ENCODE measurements at places on chromosomes 7 and 10. TPM values are rescaled to one million over a fixed set of nuclear protein-coding genes. Genes with fewer than 3 reads are reported as not detected.
A peak's percentile ranks its signal among the peaks of the same experiment; 100 is the strongest.

DNA sequence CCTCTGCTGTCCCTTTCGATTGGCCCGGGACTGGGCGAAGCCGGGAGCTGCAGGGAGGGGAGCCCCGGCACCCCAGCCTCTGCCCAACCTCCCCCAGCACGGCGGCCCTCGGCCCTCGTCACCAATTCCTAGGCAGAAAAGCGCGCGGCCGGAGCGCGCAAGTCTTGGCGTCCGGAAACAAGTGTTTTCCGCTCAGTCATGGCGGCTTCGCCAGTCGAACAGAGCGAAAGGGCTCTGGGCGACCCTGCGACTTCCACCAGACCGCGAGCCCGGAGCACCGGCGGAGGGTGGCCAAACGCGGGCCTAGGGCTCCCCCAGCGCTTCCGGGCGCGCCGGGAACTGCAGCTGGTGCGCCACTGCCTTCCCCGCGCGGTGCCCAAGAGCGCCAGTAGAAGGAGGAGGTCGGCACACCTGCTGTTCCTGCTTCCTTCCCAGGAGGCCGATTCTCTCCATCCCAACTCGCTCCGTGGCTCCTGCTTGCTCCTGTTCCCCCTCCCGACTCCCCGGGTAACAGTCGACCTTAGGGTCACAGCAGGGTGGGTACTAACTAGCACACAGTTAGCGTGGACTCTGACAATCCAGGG is 729.9 kb downstream of the ZWINT start:
- no peak for DNase-seq

DNA sequence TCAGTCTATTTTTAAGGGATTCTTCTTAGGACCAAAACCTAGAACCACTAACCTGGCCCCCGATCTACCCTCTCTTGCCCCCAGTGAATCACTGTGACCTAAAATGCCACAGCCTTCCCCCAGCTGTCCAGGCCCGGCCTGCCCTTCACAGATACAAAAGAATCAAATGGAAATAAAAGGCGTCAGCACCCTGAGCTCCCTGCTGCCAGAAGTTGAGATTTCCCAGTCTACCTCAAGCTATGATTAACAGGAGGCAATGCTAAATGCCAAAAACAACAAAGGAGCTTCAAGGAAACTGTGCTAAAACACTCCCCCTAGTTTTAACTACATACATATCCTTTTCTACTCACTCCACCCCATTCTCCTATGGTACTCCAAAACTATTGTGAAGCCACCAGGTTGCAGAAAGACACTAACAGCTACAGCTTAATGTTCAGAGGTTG is 67.8 kb downstream of the GSAP start:
- no peak for DNase-seq

DNA sequence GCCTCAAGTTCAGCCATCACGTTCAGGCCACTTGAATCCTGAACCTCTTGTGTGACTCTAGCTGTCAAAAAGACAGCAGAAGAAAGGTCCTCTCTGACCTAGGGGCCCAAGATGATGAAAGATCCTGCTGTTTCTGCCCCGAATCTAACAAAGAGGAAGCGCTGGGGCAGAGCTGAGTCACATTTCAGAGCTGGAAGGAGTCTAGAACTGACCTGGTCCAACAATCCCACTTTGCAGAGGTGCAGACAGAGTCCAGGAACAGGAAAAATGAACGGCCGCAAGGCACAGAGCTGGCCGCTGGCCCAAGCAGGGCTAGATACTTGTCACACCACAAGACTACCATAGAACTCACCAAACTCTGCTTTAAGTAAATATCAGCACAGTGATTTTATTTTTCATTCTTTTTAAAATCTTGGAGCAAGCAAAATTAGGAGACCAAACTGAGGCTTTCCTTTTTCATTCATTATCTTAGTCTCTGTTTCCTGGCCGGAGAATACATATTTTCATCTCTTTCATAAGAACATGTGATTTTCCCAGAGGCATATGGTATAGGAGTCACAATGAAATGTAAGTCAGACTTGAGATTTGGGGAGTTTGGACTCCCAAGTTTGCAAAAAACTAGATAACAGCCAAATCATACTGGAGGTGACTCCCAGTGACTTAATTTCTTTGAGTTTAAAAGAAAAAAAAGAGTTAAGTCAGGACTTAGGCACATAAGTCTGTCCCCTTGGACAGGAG is 52.8 kb downstream of the CHST15 start:
- no peak for DNase-seq

GRCh38 chr10:92990615-92991014 is 70.0 kb upstream of the CYP26C1 start:
- peak; percentile 22 for DNase-seq

DNA sequence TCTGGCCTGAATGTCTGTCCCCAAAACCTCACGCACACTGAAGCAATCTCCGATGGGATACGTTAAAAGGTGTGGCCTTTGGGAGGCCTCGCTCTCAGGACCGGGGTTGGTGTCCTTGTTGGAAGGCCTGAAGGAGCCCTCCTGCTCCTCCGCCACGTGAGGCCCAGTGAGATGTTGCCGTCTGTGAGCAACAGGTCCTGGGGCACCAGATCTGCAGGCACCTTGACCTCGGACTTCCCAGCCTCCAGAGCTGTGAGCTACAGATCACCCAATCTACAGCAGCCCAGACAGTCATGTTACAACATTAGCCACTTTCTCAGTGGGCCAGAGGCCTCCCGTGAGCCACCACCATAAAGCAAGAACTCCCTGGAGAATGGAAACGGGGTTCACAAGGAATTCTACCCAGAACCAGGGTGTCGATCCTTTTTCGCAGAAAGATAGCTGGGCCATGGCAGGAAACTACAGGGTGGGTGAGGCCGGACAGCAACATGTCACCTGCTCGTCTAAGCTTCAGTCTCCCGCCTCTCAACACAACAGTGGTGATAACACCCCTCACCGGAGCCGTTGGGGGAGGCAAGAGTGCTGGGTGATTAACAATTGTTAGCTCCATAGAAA is 87.0 kb downstream of the DIP2C start:
- no peak for DNase-seq

- peak; percentile 89 for DNase-seq
These were observed 280.2 kb upstream of the PITRM1 start for GRCh38 chr10:3452683-3453361.

DNA sequence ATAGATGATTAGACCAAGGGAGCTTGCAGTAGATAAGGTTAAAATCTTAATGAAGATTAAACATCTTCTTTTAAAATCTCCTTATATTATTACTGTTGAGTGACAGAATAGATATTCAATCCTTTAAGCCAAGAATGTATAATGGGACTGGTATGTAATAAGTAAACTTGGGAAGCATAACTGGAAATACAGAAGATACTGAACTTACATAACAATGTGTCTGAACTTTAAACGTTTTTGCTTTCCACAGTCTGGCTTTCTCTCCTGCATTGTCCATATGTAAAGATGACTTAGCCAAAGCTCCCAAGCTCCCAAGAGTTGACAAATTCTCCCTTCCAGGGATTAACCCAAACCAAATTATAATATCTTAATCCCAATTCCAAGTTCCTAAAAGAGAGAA is 129.8 kb downstream of the KCND2 start:
- peak; percentile 39 for DNase-seq

- DNase-seq, result no peak
These were observed 64.0 kb downstream of the BBS9 start for GRCh38 chr7:33193308-33193864.

DNA sequence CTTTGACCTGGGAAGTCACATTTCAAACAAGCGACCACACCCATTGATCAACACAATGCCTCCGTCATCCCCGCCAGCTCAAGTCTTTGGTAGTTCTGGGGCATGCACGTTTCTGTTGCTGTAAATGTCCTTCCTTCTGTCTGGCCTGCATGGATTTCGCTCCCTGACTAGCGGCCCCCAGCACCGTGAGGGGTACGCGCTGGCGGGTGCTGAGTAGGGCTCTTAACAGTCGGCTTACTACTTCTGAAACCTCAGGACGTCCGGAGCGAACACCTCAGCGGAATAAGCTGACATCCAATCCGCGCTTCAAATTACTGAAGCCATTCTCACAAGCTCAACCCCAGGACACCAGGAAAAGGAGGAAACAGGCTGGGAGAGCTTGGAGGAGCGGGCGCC is 505 bp downstream of the NUDCD3 start:
- no peak for DNase-seq

DNA sequence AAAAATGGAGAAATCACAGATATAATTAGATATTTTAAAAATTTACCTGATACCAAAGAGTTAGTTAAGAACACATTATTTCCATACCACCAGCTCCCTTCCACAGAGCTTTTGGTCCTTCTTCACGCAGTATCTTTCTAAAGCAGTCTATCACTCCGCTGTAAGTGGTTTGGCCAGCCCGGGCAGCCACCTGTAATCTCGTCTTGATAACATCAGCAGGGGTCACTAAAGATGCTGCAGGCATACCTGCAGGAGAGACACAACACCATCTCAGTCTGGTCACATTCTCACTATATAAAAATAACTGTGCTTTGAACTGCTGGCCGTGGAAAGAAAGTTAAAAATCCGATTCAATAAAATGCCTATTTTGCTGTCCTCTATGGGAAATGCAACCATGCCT is 200.1 kb downstream of the SLC25A13 start:
- DNase-seq, result no peak

GRCh38 chr7:479115-479947 is 40.3 kb downstream of the PDGFA start:
- no peak for DNase-seq

DNA sequence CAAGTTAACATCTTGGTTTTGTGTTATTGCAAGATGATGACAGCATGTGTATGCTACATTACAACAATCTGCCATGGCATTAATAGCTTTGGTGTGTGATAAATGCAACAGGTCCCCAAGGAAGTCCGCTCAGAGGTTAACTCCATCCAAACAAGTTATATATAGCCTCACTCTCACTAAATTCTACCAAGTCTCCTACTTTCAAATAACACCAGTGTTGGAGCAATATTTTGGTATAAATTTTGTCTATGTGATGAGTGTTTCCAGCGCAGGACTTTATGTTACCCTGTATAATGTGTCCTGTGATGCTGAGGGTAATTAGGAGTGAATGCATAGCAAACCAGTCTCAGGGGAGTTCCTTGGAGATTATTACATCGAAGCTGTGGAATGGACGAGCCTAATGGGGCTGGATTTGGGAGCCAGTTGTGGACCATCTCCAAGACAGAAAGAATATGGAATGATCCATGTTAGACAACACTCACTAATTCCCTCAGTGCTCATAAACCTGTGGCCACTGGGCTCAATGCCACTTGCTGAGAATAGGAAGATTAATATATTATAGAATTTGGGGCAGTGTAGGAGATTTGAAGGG is 127.6 kb upstream of the CXCL12 start:
- no peak for DNase-seq

DNA sequence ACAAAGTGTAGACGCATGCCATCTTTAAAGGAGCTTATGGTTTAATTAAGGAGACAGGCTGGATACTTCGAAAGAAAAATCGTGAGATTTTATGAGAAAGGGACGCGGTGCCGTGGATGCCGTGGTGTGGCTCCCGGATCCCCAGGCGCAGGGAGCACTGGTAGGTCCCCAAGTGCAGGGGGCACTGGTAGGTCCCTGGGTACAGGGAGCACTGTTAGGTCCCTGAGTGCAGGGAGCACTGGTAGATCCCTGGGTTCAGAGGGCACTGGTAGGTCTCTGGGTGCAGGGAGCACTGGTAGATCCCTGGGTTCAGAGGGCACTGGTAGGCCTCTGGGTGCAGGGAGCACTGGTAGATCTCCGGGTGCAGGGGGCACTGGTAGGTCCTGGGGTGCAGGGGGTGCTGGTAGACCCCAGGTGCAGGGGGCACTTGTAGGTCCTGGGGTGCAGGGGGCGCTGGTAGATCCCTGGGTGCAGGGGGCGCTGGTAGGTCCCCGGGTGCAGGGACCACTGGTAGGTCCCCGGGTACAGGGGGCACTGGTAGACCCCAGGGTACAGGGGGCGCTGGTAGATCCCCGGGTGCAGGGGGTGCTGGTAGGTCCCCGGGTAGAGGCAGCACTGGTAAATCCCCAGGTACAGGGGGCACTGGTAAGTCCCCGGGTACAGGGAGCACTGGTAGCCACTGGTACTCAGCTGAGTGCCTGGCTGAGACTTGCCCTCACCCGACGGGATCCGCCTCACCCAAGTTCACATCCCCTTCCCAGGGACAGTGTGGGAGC is 14.1 kb downstream of the PRKAG2 start:
- DNase-seq, result no peak

DNA sequence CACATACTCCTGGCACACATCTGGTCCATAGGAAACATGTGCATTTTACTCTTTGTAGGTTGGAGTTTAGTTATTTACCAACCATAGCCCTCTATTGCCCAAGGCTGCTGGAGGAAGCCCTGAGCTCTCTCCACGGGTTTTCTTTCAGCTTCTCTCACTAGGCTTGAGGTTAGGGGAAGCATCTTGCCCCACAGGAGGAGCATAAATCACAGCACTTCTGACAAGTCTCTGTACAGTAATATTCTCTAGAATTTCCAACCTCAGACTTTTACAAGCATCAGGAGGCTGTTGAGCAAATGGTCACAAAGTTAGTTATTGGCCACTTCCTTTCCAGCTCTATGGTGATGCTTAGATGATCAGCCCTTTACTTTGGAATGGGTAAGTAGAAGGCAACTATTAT is 122.9 kb upstream of the GLI3 start:
- DNase-seq, result no peak

DNA sequence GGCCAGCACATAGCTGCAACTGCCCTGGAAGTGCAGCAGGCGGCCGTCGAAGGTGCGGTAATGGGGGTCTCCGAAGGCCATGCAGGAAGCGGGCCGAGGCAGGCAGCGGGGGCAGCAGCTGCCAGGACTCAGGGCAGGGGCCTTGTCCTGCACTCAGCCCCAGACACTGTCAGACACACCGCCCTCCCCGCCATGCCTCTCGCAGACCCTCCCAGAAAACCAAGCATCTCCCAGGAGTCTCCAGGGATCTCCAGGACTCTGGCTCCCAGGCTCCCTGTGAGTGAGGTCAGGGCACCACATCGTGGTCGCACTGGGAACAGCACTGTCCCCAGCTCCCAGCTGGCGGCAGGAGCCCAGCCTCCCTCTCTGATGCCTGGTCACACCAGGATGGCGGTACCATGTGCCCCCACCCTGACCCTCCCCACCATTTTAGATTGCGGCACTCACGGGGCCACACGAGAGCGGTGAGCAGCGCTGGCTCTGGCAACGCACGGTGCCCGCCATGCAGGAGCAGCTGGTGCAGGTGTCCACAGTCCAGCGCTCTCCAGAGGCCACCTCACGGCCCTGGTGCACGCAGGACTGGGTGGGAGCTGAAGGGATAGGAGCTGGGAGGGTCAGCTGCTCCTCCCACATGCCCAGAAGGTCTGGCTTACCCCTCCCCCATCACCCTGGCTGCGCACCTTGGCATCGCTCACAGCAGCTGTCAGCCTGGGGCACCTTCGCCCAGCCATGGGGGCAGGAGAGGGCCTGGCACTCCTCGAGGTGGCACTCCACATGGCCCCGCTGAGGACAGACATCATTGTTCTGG is 17.5 kb downstream of the ATP6V1F start:
- peak; percentile 26 for DNase-seq

GRCh38 chr10:130913844-130914243 is 397.7 kb downstream of the TCERG1L start:
- DNase-seq, result no peak

- DNase-seq, result no peak
These were observed 60.9 kb downstream of the GLI3 start for GRCh38 chr7:42175834-42176723.

- no peak for DNase-seq
These were observed 23.6 kb downstream of the TBC1D12 start for GRCh38 chr10:94425942-94426341.

EVX1 gene
- polyA plus RNA-seq, result not detected

LRRC4 gene
- polyA plus RNA-seq, result 0.08 TPM

HEPACAM2 gene
- polyA plus RNA-seq, result not detected

FAM25C gene
- polyA plus RNA-seq, result 0.84 TPM

AKR1E2 gene
- 2.4 TPM for polyA plus RNA-seq

ALOX5 gene
- not detected for polyA plus RNA-seq

MYO1G gene
- polyA plus RNA-seq, result not detected

NFE2L3 gene
- 15.3 TPM for polyA plus RNA-seq

CRHR2 gene
- polyA plus RNA-seq, result not detected

Measured in foreskin keratinocyte (primary cell).